ENCODE measurements at places on chromosomes 5 and 9. TPM values are rescaled to one million over a fixed set of nuclear protein-coding genes. Genes with fewer than 3 reads are reported as not detected.

DNA sequence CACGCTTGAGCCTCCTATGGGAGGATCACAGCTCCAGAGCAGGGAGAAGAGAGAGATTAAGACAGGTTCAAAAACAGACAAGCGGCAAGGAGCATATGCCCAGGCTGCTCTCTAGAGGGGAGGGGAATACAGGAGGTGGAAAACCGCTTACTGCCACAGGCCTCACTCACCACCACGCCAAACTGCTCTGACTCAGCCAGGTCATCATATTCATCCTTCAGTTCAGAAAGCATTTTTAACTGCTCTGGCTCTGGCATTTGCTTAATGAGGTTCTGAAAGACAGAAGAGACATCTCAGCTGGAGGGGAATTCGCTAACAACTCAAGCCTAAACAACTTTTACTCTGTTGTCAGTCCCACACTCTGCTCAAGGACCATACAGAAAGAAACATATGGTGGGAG is 40.1 kb downstream of the PCDHGC5 start:
- no peak for DNase-seq

GRCh38 chr9:37029776-37030610 is 4.1 kb downstream of the PAX5 start:
- no peak for DNase-seq

DNA sequence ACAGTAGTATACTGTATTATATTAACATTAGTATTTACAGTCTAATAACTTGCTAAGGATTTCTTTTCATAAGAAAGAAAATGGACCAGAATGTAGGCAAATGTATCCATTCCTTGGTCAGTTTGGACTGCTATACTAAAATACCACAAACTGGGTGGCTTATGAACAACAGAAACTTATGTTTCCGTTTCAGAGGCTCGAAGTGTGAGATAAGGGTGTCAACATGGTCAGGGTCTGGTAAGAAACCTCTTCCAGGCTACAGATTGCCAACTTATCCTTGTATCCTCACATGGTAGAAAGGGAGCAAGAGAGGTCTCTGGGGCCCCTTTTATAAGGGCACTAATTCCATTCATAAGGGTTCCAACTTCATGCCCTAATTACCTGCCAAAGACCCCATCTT is 9.2 kb upstream of the ESM1 start:
- no peak for DNase-seq

DNA sequence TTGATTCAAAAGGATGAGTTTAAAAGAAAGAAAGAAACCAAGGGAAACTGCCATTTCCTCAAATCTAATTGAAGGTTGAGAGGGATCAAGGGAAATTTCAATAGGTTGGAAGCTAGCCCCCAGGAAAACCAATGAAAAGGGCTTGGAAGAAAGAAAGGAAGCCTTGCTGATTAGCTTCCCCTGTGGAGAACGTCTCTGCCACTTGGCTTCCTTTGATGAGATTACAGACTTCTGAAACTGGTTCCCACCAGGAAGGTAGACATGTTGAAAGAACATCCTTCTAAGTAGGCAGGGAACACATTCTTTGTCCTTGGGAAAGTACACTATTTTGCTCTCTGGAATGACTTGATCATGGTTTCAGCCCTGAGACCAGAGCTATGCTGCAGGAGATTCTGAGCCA is 65.5 kb upstream of the DMRTA1 start:
- DNase-seq, result no peak

DNA sequence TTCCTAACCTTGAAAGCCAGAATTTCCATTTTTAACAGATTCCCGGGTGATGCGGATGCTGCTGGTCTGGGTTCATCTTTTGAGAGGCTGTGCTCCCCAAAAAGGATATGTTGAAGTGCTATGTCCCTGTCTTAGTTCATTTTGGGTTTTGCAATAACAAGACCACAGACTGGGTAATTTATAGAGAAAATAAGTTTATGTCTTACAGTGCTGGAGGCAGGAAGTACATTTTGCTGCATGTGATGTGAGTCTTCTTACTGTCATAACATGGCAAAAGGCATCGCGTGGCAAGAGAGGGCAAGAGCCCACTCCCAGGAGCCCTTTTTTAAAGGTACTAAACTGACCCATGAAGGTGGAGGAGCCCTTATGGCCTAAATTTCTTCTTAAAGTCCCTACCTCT is 114.1 kb downstream of the DAPK1 start:
- DNase-seq, result no peak

DNA sequence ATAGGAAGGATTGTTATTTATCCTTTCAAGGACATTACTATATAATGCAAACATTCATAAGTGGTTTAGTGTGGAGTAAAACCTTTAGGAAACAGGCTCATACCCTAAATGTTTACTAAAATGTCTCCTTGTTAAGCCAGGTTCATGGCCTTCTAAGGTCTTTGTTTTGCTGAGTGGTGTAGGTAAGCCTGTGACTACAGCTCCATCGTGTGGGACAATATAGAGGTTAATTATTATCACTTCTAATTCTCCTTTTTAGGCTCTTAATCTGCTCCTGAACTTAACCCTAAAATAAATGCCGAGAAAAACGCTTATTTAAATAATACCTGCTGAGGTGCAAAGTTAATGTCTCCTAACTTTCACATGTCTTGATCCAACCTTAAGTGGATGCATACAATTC is 43.8 kb downstream of the SPINK5 start:
- DNase-seq, result no peak

Gene CYFIP2
- total RNA-seq, result 10.1 TPM

Gene NDUFB6
- total RNA-seq, result 42.2 TPM

Measured in ovary (tissue), 10 donors.